Activated CD8-positive, alpha-beta memory T cell treated with anti-CD3 and anti-CD28 coated beads for 48 hours (primary cell): ENCODE measurements at places on chromosomes 4 and X.

DNA sequence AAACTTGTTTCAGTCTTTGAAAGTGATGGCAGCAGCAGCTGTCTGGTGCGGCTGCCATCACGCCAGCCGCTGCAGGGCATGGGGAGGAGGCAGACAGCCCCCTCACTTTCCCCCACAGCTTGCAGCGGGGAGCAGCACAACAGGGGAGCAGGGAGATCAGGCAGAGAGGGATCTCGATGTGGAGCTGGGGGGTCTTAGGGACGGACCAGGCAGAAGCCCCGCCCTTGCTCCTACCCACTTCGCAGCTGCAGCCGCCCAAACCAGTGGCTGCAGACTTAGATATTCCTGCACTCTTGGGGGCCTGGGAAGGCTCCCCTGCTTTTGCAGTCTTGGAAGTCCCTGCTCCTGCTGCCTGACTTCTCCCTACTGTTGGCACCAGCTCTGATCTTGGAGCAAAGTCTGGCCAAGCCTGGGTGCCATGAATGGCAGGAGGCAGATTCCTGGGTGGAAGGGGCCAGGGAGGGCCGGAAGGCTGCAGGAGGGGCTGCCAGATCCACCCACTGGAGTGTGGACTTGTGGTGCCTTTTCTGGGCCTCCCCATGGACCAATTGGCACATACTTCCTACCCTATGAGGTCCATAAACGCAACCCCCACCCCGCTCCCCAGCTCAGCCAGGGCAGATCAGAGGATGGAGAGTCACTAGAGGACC, 14.0 kb upstream of the MFAP3L start:
- DNase-seq = no peak

- DNase-seq = no peak
Measured at GRCh38 chrX:16484338-16484737, 165.6 kb upstream of the S100G start.

GRCh38 chr4:48720459-48720858, 59.6 kb downstream of the FRYL start:
- DNase-seq = no peak

DNA sequence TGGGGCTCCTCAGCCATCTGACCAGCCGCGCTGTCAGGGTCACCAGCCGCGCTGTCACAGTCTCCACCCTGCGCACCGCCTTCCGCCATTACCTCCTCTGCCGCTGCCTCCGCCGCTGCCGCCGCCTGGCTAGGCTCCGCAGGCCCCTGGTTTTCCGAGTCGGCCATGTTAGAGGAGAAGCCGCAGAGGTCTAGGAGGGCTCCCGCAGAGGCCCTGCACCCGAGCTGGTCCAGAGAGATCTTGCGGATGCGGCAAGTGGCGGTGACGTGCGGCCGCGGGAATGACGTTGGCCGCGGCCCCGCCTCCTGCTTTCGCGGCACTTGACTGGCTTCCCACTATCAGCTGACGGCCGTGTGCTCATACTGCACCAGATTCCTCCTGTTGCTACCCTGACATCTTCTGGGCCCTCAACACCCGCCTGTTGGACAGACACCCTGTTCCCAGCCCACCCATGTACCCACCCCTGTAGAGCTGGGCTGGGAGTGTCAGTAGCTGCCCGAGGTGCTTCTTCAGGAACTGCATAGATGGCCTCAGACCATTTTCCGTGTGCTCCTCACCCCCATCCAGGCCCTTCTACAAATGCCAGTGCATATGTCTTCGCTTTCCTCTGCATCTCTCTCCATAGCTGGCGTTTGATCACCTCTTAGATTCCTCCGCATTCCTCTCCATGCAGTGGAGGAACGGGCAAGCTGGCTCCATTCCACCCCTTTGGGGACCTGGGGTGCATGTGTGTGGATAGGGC, at the start of gene NAP1L5:
NAP1L5 (minus strand) TSS at position 242 of the 742 bp plus-strand sequence; CDS start at position 167, 75 bp downstream.
- peak; percentile 46 for DNase-seq

DNA sequence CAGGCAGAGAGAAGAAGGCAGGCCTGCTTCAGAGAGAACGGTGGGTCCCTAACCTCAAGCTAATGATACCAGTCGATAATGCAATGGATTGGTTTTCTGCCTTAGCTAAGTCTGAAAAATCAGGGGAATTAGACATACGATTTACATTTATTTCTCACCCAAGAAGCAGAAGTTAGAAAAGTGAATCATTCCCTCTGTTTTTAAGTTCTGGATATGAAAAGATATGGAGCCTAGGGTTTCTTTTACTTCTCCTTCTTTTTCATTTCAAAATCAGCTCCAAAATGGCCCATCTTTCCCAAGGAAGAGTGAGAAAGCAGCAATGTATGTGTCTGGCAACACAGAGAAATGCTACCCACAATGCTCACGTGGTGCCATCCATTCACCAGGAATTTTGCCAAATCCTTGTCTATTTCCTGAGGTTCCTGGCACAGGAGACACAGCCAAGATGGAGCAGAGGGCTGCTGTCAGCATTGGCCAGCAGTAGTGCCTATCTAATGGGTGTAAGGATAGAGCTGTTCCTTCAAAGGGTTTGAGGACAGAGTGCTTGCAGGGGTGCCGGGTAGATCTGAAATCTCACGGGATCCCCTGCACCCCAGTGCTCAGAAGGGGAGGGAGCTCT, 231.5 kb downstream of the MAML3 start:
- DNase-seq = no peak

GRCh38 chr4:179678093-179678814, 2236.0 kb upstream of the AGA start:
- no peak for DNase-seq
